ENCODE measurements at places on chromosomes 6 and 20.
A peak's percentile ranks its signal among the peaks of the same experiment; 100 is the strongest.

GRCh38 chr6:125423047-125423446 is 121.3 kb upstream of the HDDC2 start:
- DNase-seq = no peak

- peak; percentile 62 for DNase-seq
Observed at GRCh38 chr20:43915211-43916072, 790 bp downstream of the TOX2 start.

- DNase-seq = peak; percentile 16
Observed at GRCh38 chr20:39117491-39117890, 155.3 kb downstream of the DHX35 start.

- DNase-seq = peak; percentile 71
Observed at GRCh38 chr20:7497985-7498384, 442.3 kb downstream of the HAO1 start.

DNA sequence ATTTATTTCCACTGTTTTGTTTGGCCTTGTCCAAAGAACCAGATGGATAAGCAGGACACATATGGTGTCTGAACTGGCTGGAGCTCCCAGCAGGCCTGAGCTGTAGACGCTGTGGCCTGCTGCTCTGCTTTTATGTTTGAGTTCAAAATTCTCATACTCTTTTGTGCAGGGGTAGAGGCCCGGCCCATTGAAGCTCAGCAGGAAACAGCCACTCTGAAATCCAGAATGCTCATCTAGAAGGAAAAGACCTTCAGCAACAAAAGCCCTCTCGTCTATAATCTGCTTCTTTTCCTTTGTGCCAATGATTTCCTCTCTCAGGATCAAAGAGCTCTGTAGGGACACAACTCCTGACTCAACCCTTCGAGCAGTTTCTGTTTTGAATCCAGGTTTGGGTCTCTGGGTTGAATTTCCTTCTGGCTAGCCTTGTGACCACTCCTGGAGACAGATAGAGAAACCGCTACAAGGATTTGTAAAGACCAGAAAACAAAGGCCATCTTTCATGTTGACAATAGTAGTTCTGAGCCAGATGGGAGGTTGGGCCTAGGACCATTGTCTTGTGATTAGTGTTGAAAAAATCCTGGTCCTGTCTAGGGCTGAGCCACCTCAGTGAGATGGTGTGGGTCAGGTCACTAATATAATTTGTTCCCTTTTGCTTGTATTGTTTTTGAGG is 446.7 kb downstream of the BCKDHB start:
- no peak for DNase-seq

DNA sequence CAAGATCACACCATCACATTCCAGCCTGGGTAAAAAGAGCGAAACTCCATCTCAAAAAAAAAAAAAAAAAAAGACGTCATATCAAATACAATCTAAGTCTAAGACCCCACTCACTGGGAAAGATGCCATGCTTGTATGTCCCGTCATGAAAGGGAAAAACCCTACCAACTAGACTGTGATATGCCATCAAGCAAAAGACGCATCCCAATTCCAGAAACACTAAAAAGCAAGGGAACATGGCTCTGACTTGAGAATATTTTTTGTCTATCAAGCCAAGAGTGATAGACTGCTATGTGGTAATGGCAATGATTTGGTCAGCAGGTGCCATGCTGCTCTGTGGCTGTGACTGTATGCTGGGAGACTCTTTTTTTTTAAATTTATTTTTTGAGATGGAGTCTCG is 23.0 kb downstream of the LAMA5 start:
- no peak for DNase-seq

GRCh38 chr6:7243179-7243981 is 69.6 kb downstream of the SSR1 start:
- peak; percentile 39 for DNase-seq

- no peak for DNase-seq
Observed at GRCh38 chr20:44153636-44154043, 33.3 kb downstream of the JPH2 start.

DNA sequence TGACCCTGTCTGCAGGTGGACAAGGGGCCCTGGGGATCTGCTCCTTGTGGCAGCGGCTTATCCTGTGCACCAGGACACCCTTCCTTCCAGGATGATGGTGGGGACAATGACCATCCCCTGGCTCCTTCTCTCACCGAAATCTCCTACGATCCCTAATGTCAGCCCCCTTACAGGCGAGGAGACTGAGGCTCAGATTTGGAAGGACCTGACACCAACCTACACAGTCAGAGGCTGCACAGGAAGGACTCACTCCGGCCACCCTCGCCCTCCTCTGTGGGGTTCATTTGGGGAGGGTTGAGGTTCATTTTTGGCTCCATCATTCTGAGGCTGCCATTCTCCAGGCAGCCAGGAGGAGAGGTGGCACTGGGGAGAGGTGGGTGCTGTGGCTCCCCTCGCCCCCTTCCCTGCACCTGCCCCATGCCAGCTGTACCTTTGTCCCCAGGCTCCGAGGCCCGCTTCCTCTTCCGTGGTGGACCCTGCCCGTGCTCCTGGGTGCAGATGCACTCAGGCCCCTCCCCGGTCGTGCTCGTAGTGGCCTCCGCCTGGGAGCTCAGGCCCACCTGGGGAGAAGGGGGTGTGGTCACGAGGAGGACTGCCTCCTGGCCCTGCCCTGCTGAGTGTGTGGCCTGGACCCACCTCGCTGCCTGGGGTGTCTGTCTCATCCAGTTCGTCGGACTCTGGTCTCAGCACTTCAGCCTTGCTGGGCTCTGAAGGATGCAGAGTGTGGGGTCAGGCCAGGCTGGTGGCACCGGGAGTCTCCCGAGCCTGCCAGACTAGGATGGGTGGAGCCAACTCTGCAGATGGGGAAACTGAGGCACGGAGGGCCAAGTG is 5.3 kb upstream of the CABLES2 start:
- no peak for DNase-seq

DNA sequence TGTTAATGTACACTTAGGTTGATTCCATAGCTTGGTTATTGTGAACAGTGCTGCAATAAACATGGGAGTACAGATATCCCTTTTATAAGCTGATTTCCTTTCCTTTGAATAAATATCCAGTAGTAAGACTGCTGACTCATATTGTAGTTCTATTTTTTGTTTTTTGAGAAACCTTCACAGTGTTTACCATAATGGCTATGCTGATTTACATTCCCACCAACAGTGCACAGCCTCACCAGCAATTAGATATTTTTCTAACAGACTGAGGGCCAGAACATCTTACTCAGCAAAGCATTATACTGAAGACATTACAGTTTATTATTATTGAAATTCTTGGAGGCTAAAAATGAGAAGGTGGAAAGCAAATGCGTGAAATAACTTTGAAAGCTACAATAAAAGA is 187.3 kb upstream of the HEY2 start:
- no peak for DNase-seq

DNA sequence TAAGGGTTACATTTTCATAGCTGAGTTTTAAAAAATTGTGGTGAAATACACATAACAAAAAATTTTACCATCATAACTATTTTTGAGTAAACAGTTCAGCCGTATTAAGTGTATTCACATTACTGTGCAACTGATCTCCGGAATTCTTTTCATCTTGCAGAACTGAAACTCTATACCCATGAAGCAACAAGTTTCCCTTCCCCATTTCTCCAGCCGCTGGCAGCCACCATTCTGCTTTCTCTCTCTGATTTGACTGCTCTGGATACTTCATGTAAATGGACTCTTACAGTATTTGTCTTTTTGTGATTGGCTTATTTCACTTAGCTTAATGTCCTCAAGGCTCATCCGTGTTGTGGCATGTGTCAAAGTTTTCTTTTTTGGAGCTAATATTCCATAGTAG is 341.6 kb downstream of the QKI start:
- DNase-seq = no peak

DNA sequence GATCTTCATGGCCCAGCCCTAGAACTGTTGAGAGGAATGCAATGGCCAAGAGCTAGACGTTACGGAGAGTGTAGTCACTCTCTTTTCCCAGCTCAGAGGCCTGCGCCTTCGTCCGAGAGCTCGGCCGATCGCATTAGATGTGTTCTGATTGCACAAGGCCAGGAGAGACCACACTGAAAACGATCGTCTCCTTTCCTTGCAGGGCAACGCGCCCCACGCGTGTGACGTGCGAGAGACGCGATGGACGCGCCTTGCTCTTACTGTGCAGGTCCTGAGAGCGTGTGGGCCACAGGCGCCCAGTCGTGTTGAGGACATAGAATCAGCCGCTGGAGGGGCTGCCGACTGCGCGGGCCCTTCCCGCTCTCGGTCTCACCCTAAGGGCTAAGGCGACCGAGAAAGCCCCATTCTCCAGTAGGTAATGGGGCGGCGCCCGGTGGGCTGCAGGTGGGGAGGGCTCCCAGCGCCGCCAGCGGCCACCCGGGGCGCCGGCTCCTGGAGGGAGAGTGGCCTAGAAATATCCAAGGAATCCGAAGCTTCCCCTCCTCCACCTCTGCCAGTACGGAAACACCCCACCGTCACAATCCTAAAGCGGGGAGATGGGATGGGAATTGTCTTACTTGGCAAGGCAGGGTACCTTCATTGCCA is 26.9 kb downstream of the TFAP2B start:
- no peak for DNase-seq

DNA sequence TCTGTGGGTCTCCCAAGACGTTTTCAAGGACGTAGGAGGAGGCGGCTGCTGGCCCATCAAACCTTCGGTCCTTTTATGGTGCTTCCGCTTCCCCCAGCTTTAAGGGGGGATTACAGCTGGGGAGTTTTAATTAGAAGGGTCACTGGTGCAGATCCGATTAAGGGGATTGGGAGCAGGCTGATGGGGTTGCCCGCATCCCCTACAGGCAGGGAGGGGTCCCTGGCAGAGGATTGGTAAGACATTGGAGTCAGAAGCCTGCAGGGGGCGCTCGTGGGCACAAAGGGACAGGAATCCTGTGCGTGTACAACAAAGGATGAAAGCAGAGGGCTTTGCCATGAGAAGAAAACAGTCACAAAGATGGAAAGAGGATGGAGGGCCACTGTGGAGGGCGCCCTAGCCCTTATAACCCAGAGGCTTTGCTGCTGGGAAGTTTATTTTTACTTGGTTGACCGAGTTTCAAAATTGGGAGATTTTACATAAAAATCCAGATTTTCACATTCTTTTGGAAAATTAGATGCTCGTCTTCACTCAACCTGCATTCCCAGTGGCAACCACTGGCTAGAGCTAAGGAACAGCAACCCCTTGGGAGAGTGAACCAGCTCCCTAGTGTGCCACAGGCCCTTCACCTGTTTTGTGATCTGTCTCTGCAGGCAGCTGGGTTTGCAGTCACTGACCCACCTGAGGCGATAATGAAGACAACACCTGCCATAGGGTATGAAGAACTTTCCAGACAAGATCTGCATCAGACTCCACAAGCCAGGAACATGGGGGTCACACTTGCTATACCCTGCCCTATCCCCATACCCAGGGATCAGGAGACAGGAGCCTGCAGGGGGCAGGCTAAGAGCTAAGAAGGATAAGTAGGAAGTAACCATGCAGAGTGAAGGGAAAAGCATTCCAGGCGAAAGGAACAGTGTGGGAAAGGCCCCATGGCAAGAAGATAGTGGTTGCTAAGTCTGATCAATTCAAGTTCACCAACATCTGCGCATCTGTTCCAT is 97.7 kb downstream of the KCNB1 start:
- peak; percentile 16 for DNase-seq

DNA sequence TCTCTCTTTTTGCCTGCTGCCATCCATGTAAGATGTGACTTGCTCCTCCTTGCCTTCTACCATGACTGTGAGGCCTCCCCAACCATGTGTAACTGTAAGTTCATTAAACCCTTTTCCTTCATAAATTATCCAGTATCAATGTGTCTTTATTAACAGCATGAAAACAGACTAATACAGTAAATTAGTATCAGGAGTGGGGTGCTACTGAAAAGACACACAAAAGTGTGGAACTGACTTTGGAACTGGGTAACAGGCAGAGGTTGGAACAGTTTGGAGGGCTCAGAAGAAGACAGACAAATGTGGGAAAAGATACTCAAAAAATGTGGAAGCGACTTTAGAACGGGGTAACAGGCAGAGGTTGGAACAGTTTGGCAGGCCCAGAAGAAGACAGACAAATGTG is 189.4 kb downstream of the HTR1B start:
- DNase-seq = no peak

DNA sequence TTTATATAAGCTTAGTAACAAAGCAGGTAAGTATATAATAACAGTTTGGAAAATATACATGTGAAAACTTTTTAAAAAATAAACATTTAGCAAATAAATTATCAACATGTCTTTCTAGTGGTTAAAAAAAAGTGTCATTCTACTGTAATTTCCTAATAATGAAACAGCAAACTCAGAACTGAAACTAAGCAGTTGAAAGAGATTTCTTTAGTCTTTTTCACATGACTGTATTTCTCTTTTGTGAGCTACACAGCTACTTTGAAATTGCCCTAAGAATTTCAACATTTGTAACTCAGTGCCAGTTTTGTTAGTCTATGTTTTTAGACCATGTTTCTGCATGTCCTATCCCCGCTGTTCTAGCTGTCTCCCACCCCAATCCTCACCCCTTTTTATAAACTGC is 28.4 kb upstream of the SDHAF4 start:
- DNase-seq = no peak

GRCh38 chr6:168794491-168794890 is 353.5 kb downstream of the SMOC2 start:
- DNase-seq = no peak

DNA sequence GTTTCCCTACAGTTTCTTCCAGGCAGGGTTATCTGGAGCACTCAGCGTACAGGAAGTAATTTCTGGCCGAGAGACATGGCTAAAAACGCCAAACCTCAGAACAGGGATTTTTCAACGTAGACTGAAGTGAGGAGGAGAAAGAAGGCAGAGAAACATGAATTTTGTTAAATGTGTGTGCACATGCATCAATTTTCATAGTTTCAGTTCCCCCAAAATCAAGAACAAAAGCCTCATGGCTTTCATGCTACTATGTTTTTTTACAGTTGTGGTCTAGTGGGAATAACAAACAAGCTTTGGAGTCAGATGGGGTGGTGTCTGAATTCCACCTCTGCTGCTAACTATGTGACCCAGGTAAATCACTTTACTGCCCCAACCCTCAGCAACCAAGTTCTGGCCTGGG is 4.9 kb downstream of the TOMM34 start:
- DNase-seq = no peak

- DNase-seq = no peak
Observed at GRCh38 chr6:39389484-39389767, 66.9 kb upstream of the KCNK16 start.

DNA sequence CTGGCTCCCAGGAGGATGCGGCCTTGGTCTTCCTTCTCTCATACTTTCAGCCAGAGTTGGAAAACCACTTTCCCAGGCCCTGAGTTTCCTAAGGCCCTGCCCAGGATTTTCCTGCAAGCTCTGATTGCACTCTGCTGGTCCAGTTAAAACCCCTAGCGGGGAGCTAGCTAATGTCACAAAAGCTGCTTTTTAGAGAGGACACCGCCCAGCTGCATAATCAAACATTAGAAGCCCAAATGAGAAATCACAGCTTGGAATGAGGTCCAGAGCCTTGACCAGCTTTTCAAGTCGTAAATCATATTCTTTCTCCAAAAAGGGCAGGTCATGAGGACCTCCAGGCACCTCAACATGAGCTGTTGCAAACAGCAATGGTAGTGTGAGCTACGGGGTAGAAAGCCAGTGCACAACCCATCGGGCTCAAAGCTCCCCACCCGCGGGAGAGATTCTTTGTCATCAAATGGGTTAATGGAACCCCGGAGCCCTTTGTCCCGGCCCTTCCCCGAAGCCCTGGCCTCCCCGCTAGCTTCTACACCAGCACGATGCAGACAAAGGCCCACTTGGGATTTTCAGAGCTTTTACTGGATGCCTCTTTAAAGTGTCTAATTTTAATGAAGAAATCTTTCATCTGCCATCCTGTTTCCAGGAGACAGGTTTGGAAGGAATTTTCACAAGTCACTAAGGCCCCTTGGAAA is 134.0 kb downstream of the SCML4 start:
- DNase-seq = no peak

Measured in foreskin fibroblast (primary cell).